Activated CD8-positive, alpha-beta T cell treated with anti-CD3 and anti-CD28 coated beads, Interleukin-2, amount 10 ng/mL, durations not matched to agents 7 days and 5 days (primary cell): ENCODE measurements at places on chromosomes 1 and 21. TPM values are rescaled to one million over a fixed set of nuclear protein-coding genes. Genes with fewer than 3 reads are reported as not detected.

GRCh38 chr21:34994766-34995631 is 54.1 kb downstream of the RUNX1 start:
- no peak for DNase-seq

DNA sequence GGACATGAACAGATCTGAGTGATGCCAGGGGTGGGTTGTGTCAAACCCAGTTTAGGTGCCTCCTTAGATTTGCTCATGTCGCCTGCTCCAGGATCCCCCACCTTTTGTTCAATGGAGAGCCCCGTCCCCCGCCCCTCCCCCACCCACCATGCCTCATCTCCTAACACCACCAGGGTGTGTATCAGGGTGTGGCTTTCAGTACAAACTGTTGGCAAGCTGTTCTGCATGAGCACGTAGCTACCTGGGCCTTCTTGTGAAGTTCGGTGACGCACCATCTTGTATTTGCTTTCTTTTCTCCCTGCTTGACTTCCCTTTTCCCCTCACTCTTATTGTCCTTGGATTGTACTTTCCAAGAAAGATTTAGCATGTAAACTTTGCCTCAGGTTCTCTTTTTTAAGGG is 94.8 kb downstream of the EBNA1BP2 start:
- no peak for DNase-seq

GRCh38 chr1:194289569-194290266 is 1103.3 kb upstream of the B3GALT2 start:
- peak; percentile 46 for DNase-seq

RAP1GAP gene
- total RNA-seq = not detected

RAB13 gene
- total RNA-seq = 6.5 TPM

DNA sequence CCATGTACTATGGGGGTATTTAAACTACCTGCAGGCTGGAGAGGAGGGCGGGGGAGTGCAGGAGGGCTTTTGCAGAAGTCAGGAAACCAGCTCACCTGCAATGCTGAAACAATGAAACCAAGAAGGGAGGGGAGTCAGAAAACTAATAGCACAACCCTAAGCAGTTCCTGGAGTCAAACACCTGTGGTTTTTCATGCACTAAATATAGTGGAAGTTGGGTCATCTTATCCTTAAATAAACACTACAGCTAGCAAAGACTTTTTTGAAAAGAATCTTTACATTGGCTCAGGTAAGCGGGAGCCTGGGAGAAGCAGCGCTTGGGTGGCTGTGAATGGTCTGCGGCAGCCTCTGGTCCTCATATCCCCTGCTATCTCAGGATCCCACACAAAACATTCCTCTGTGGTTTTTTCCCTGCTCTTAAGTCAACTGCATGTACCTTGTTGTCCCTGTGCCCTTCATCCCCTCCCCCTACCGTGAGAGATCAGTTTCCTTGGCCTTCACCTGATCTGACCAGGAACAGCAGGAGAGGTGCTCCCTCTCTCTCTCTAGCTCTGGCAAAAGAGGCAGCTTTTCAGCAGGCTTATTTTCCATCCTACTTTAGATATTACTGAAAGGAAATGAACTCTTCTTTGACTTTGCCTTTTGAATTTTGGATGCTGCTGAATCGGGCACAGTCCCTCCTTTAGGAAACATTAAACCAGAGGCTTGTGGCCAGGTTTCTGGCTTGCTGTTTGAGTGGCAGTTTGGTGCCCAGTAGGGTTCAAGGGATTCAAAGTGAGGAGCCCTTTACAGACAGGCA is 26.6 kb downstream of the TENT5C start:
- no peak for DNase-seq

- DNase-seq = no peak
These were observed 40.9 kb downstream of the ALG6 start for GRCh38 chr1:63408331-63408730.

GRCh38 chr1:198102454-198102827 is 54.4 kb upstream of the NEK7 start:
- peak; percentile 51 for DNase-seq

- DNase-seq = no peak
These were observed 730 bp downstream of the OLIG1 start for GRCh38 chr21:33070744-33070997.

DNA sequence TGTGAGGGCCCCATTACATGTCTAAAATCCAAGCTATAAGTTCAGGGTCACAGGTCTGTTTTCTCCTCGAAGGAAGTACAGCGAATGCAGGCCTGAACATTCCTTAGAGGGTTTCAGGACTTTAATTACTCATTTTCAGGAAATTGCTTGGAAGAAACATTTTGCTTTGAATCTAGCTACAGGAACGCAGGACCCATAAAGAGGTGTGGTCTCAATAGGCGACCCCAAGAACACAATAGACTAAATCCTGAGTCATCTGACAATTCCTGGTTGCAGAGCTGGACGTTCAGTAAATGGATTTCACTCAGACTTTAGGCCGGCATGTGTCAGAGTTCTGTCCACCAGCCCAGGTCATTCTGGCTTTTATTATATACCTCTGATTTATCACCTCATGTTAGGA is 1.0 kb upstream of the ERG start:
- DNase-seq = no peak

BGLAP gene
- total RNA-seq = 2.8 TPM

PIK3R3 gene
- 5.4 TPM for total RNA-seq

- DNase-seq = no peak
These were observed 308.1 kb upstream of the ADGRL2 start for GRCh38 chr1:81492628-81493027.

SPATA45 gene
- not detected for total RNA-seq

PDE4B gene
- total RNA-seq = 24.3 TPM

DNA sequence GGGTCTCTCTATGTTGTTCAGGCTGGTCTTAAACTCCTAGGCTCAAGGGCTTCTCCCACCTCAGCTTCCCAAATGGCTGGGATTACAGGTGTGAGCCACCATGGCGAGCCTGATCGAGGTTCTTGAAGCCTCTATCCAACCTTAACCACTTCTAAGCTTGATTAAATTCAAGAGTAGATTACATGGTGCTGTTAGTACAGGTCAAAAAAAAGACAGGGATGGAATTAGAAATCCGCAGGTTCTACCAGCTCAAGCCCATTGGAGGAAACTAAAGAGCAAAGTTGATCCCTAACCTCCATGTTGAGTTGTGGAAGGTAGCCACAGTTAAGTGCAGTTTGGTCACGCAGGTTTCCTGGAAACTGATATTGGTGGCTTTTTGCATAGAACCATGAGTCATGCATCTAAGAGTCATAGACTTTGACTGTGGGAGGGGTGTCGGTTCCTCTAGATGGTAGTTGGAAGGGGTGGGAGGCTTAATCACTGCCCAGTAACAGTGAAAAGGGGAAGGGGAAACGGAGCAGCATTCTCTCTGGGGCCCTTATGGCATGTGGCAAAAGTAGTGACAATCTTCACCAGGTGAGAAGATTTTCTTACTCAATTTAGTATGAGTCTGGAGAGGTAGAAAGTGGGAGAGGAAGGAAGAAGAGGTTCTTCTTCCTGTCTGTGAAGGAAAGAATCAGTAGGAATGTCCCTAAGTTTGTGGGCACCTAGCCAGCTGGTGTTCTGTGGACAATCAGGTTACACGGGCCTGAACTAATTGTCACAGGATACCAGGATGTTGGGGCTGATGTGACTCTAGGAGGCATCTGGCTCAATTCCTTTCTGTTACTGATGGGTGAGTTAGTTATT is 7.0 kb downstream of the CD53 start:
- peak; percentile 84 for DNase-seq

DNA sequence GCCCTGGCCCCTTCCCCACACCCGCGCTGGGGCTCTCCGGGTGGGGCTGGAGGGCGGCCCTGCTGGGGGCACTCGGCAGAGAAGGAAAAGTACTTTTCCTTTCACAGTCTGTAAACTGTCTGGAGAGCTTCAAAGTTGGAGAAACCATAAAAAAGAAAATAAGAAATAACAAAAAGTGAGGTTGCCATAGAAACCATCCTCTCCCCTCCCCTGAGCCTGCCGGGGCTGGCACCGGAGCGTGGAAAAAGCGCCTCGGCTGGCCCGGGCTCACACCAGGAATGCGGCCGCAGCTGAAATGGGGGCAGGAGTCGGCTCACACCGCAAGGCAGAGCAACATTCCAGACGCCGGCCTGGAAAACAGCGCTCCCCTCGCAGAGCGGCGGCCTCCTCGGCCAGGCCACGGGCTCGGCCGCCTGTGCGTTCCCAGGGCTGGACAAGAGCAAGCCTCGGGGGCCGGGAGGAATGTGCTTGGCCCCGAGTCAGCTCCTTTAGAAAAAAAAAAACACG is 69.2 kb downstream of the MORN1 start:
- DNase-seq = no peak

OR2M2 gene
- total RNA-seq = not detected

OR2T2 gene
- total RNA-seq = not detected

GRCh38 chr1:55214934-55215193 is 300 bp downstream of the USP24 start:
- DNase-seq = no peak

FTCD gene
- 0.37 TPM for total RNA-seq

DNA sequence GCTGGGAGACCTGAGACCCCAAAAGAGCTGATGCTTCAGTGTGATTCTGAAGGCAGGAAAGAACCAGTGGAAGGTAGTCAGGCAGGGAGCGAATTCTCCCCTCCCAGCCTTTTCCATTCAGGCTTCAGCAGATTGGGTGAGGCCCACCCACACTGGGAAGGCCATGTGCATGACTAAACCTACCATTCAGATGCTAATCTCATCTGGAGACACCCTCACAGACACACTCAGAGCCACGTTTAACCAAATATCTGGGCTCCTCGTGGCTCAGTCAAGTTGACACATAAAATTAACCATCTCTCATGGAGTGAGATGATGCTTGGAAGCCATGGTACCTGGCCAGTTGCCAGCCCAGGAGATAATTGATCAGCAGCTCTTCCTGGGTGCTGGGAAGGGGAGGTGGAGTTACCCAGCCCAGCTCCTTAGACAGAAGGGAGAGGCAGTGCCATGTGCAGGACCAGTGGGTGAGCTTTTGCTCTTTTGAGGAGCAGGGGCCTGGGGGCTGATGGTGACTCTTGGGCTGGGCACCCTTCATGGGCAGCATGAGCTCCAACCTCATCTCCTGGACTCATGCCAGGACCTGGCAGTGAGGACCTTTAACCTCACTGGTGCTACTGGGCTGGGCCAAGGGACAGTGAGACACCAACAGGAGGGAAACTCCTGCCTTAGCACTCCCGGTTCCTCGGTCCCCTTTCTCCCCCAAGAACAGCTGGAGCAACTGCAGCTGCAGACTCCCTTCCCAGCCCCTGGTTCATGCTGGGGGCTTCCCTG is 89.0 kb upstream of the ACTL8 start:
- no peak for DNase-seq

DNA sequence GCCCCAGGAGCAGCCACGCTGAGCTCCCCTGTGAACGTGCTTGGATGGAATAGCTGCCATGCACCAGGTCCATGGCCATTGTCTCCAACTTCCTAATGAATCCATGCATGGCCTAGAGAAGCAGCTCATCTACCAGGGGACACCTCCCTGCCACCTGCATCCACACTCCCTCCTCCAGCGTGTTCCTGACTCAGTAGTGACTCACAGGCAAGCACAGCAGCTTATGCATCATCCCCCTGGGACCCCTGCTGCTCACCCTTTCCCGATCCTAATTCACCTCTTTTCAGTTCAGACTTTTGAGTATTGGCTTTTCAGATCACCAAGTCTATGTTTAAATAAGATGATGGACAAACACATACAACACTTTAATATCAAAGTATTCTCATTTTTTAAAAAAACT is 39.9 kb upstream of the TADA1 start:
- DNase-seq = no peak

REN gene
- total RNA-seq = not detected

- DNase-seq = no peak
These were observed 343.0 kb downstream of the USP25 start for GRCh38 chr21:16072737-16073136.

- no peak for DNase-seq
These were observed 24.7 kb upstream of the DMRTA2 start for GRCh38 chr1:50447961-50448360.

RGS8 gene
- not detected for total RNA-seq

GRCh38 chr1:118081387-118081786 is 103.6 kb downstream of the SPAG17 start:
- no peak for DNase-seq

GRCh38 chr1:230375780-230376179 is 50.4 kb downstream of the PGBD5 start:
- DNase-seq = no peak

ANXA9 gene
- not detected for total RNA-seq

DNA sequence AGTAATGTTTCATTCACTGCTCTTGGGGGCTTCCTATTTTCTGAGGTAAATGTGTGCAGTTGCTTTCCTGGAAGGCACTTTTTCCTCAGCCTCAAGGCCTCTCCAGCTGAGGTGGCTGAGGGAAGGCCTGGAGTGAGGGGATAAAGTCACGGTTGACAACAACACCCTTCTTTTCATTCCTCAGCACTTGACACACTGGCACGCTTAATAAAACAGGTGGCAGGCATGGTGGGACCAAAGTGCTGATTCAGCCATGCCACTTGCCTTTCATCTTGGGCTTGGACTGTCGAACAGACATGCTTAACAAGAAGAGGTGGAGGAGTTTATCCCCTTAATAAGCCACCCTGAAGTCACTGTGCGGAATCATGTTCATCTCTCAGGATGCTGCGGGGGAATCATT is 23.6 kb upstream of the GRHL3 start:
- DNase-seq = no peak

DNA sequence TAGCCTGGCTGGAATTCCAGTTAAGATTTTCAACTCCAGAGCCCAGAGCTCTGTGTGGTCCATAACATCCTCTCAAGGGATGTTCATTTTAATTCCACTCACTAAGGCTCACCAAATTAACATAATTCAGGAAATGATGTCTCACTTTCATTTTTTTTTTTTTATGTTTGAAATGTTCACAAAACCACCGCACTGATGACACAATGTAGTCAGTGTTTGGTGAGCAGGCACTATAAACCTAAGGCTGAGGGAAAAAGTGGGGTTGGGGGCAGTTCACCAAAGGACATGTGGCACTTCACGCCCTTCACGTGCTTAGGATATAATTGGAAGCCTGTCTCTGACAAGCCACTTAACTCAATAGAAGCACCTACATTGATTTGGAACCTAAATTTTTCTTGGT is 177.3 kb upstream of the CAMK1G start:
- no peak for DNase-seq

- no peak for DNase-seq
These were observed 13.6 kb downstream of the AGMAT start for GRCh38 chr1:15571266-15571665.

GRCh38 chr1:98761219-98761865 is 99.8 kb downstream of the SNX7 start:
- no peak for DNase-seq

DNA sequence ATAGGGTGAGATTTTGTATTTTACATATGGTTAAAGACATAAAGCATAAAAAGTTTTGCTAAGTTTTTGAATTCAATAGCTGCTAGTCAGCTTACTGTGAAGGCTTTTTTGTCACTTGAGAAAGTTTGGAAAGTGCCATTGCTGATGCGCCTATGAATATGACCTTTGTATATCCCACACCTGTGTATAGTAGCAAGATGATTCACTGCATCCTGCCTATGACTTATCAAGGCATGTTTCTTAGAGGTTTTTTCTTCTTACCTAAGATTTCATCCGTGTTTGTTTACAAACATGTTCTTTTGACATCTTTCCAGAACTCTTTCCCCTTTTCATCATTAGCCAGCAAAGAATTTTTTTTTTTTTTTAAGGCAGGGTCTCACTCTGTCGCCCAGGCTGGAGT is 51.5 kb downstream of the PRKAA2 start:
- DNase-seq = no peak

PADI4 gene
- 0.95 TPM for total RNA-seq

GRCh38 chr1:56584910-56585528 is 5.7 kb upstream of the PLPP3 start:
- no peak for DNase-seq

GRCh38 chr21:39935716-39936115 is 68.5 kb downstream of the PCP4 start:
- DNase-seq = no peak
